ENCODE measurements at places on chromosomes 5 and 9. TPM values are rescaled to one million over a fixed set of nuclear protein-coding genes. Genes with fewer than 3 reads are reported as not detected.

DNA sequence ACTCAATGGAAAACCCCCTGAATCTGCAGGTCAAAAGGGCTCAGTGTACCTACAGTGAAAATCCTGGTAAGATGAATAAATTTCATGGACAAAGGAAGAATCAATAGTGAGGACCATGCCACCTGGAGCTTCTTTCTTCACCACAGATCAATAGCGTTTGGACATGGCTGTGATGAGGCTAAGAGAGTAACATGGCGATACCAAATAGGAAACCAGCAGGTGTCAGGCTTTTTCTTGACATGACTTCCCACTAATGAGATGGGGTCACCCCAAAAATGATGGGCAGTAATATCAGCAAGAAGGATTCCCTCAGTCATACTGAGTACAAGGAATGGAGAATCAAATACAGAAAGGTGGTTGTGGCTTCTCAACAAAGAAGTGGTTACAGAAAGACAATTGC is 208.5 kb upstream of the PLPPR1 start:
- DNase-seq = no peak
- H3K4me1 ChIP-seq = no peaks in the 10 kb centered on the region
- no peaks in the 10 kb centered on the region for H3K36me3 ChIP-seq
- H3K4me3 ChIP-seq = no peak overlapping the region

GRCh38 chr9:113187929-113188595 is 33.0 kb downstream of the FKBP15 start:
- H3K27me3 ChIP-seq = no peaks in the 10 kb centered on the region
- peaks cover 50% of the 10 kb centered on the region for H3K36me3 ChIP-seq
- no peak overlapping the region for H3K4me3 ChIP-seq
- no peak overlapping the region for H3K27ac ChIP-seq
- no peak for DNase-seq

DNA sequence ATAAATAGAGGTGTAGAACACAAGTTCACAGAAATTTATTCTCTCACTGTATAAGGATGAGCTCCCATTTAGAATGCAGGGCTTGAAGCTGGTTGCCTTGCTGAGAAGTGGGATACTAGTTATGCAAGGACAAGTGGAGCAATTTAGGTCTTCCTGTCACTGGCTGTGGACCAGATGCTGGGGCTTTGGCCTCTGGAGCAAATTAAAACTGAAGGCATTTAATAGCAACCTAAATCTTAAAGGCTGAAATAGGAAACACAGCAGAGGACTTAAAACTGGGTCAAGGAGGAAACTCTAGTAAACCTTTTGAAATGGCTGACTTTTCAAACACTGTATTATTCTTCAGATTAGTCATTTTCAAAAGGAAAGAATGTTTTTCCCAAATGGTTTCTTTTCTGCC is 319.4 kb downstream of the RAB3C start:
- H3K4me3 ChIP-seq = no peak overlapping the region
- no peak overlapping the region for H3K27ac ChIP-seq
- H3K36me3 ChIP-seq = no peaks in the 10 kb centered on the region

- no peak overlapping the region for H3K4me3 ChIP-seq
- no peak overlapping the region for H3K27ac ChIP-seq
- no peak for DNase-seq
- no peaks in the 10 kb centered on the region for H3K4me1 ChIP-seq
- H3K27me3 ChIP-seq = no peaks in the 10 kb centered on the region
Measured at GRCh38 chr5:24609706-24610105, 35.1 kb downstream of the CDH10 start.

DNA sequence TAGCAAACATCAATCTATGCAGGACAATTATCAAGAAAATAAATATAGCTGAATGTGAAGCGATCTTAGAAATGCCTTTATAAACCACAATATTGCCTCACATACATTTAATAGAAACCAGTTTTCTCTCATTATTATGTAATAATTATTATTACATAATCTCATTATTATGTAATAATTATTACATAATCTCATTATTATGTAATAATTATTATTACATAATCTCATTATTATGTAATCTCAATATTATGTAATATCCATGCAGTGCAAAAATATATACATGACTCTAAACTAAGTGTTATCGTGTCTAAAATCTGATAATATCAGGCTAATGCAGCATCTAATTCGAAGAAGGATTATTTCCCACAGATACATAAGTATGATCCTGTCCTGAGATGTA is 563.9 kb upstream of the SEMA6A start:
- no peaks in the 10 kb centered on the region for H3K36me3 ChIP-seq
- no peaks in the 10 kb centered on the region for H3K27me3 ChIP-seq
- H3K4me3 ChIP-seq = no peak overlapping the region
- no peak for DNase-seq
- no peaks in the 10 kb centered on the region for H3K4me1 ChIP-seq
- no peak overlapping the region for H3K27ac ChIP-seq

DNA sequence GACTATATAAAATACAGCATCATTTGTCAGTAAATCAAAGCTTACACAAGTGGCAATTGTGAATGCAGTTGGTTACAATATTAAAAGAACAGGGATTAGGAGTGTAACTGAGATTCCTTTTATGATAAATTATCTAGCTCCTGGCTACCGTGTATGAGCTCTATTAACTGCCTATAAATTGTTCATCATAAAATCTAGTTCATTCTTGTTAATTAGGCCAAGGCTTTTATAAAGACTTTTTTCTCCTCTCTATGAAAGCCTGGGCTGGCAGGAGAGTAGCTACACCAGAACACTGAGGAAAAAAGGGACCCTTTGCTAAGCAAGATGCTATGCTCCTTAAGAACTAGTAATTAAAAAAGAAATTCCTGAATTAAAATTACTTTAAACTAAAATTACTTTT is 132.4 kb upstream of the MEF2C start:
- H3K27ac ChIP-seq = no peak overlapping the region
- no peaks in the 10 kb centered on the region for H3K4me1 ChIP-seq
- H3K4me3 ChIP-seq = no peak overlapping the region
- H3K27me3 ChIP-seq = peaks cover 3% of the 10 kb centered on the region

DNA sequence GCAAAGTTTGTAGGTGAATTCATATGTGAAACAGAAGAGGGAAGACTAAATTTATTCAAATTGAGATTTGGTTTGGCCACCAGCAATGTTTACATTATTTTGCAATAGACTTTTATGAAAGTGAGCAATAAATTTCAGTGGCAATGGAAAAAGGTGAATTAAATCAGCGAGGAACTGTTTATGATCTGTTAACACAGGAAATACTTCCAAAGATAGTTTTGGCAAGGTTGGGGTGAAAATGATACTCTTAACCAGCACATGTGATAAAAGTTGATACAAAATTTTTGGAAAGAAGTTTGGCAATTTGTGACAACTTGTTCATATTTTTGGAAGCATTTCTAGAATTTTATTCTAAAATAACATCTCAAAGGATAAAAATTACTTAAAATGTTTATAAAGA is 119.8 kb downstream of the ARHGEF28 start:
- DNase-seq = no peak
- H3K4me3 ChIP-seq = no peak overlapping the region
- no peaks in the 10 kb centered on the region for H3K36me3 ChIP-seq
- H3K4me1 ChIP-seq = no peaks in the 10 kb centered on the region

DNA sequence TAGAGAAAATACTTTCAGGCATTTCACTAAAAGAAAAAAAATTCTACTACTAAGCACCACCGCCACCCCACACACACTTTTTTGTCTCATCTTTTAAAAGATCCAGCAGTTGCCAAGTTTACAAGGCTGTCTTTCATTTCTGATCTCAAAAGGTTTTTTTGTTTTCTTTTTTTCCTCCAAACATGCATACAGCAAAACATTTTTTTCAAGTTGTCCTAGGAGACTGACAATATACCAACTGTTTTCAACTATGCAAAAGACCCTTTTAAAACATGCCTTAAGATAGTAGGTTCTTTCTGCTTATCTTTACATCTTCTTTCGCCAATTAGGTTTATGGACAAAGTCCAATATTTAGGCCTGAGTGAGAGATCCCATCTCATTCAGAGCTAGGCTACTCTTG is 65.2 kb downstream of the HMHB1 start:
- no peak overlapping the region for H3K27ac ChIP-seq
- no peaks in the 10 kb centered on the region for H3K27me3 ChIP-seq
- no peak for DNase-seq
- no peak overlapping the region for H3K4me3 ChIP-seq
- no peaks in the 10 kb centered on the region for H3K4me1 ChIP-seq

DNA sequence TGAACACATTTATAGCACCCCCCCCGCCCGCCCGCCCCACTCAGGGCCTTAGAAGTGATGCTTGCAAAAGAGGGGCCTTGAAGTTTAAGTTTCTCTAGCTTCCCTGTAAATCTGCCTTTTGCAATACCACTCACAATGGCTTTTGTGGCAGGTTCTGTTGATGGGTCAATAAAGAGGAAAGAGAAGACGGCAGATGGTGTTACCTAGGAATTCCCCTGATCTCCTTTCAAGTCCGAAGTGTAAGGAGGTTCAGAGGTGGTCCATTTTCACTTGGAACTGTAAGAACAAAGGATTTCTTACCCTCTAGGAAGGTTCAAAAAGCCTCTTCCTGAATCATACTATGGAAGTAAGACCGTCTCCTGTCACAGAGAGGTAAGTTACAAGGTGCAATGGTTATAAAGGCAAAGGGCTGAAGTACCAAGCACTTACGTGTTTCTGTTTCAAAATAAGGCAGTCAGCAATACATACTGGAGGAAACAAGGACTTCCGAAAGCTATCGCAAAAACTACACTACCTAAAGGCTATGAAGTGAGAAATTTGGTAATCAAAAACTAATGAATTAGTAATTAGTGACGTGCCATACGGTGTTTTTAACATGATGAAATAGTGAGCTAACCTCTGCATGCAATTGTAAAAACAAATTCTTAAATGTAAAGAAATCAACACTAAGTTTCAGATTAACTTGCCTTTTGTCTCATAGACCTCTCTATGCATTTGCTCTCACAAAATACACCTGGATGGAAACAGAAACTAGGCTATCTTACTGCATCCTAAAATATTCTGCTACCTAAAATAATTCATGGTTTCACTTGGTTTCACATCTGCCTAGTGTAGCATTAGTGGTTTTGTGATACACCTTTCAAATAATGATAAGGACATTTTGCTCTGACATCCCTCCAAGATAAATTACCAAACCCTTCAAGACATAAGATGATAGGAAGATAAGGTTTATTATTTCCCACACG is 589.4 kb upstream of the FAM174A start:
- H3K36me3 ChIP-seq = no peaks in the 10 kb centered on the region
- no peaks in the 10 kb centered on the region for H3K27me3 ChIP-seq
- H3K27ac ChIP-seq = no peak overlapping the region
- H3K4me1 ChIP-seq = no peaks in the 10 kb centered on the region
- no peak overlapping the region for H3K4me3 ChIP-seq

GRCh38 chr5:31251032-31251431 is 57.5 kb downstream of the CDH6 start:
- H3K4me3 ChIP-seq = no peak overlapping the region
- H3K36me3 ChIP-seq = no peaks in the 10 kb centered on the region
- H3K27ac ChIP-seq = no peak overlapping the region
- H3K27me3 ChIP-seq = no peaks in the 10 kb centered on the region

Gene AFAP1L1
- total RNA-seq = not detected

Gene EDIL3
- total RNA-seq = not detected

Gene FRMD3
- total RNA-seq = 1.1 TPM

Gene PCDHGA12
- not detected for total RNA-seq

Measured in activated CD4-positive, alpha-beta T cell treated with anti-CD3 and anti-CD28 coated beads, Interleukin-2, amount 10 ng/mL, durations not matched to agents 7 days and 5 days (primary cell).